Dermis lymphatic vessel endothelial cell (primary cell): ENCODE measurements at places on chromosomes 6 and 20. TPM values are rescaled to one million over a fixed set of nuclear protein-coding genes. Genes with fewer than 3 reads are reported as not detected.

The PCSK2 gene
- not detected in 2 replicates for total RNA-seq

The TREML2 gene
- not detected in 2 replicates for total RNA-seq

The TMEM74B gene
- total RNA-seq = 0.60 and 0.98 TPM in 2 replicates

The TTPAL gene
- 2.3 and 4.4 TPM in 2 replicates for total RNA-seq

The NMBR gene
- not detected in 2 replicates for total RNA-seq

The TSBP1 gene
- total RNA-seq = not detected in 2 replicates

The CALHM5 gene
- total RNA-seq = 1.3 and 2.6 TPM in 2 replicates

The GSTA2 gene
- total RNA-seq = not detected in 2 replicates

The MLN gene
- not detected in 2 replicates for total RNA-seq

The CST3 gene
- 132 and 141 TPM in 2 replicates for total RNA-seq

The PRRT1 gene
- under 0.01 TPM in 1 of 2 replicates, not detected in the other for total RNA-seq

The CYP39A1 gene
- total RNA-seq = 0.22 and 0.52 TPM in 2 replicates

The BMP2 gene
- total RNA-seq = 18.4 and 27.0 TPM in 2 replicates

The SIRPB2 gene
- total RNA-seq = 0.09 and 0.11 TPM in 2 replicates

The REV3L gene
- 20.2 and 28.4 TPM in 2 replicates for total RNA-seq
